NCI-H2227 treated with DMSO at 0.1 percent for 48 hours (cell line): ENCODE measurements at places on chromosomes 16 and 17.

- no peak for DNase-seq
Measured at GRCh38 chr16:88568710-88569613, 1.2 kb upstream of the ZC3H18 start.

- no peak for DNase-seq
Measured at GRCh38 chr17:50556803-50557202, 3.7 kb upstream of the CACNA1G start.

GRCh38 chr17:81390873-81391255, 4.4 kb upstream of the BAHCC1 start:
- DNase-seq = no peak

DNA sequence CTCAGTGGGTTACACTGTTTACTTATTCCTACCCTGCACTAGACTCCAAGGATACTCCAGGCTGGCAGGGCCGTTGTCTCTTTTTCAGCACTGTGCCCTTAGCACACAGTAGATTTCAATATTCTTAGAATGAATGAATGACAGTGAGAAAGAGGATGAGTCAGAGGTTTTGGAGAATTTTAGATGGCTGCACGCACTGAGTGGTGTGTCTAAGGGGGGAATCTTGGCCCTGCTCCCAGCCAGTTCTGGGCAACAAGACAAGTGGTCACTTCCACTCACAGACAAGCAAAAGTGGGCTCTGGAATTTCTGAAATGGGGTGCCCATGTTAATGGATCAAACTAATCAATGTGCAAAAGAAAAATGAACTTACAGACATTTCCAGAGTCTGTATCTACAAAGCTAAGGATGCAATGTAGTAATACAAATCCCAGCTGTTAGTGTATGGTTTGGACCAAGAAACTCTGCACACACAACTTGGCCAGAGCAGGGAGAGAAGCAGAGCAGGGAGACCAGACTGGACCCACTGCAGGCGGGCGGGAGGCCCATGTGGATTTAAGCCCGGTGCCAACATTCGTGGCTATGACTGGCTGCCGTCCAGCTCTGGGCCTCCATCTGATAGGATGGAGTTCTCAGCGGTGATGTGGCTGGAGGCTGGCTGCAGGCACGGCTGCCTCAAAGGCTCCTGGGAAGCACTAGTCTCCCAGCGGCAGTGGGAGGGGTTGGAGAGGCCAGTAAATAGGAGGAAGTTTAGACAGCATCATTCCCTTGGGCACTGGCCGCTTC, 95.6 kb upstream of the CDYL2 start:
- no peak for DNase-seq

DNA sequence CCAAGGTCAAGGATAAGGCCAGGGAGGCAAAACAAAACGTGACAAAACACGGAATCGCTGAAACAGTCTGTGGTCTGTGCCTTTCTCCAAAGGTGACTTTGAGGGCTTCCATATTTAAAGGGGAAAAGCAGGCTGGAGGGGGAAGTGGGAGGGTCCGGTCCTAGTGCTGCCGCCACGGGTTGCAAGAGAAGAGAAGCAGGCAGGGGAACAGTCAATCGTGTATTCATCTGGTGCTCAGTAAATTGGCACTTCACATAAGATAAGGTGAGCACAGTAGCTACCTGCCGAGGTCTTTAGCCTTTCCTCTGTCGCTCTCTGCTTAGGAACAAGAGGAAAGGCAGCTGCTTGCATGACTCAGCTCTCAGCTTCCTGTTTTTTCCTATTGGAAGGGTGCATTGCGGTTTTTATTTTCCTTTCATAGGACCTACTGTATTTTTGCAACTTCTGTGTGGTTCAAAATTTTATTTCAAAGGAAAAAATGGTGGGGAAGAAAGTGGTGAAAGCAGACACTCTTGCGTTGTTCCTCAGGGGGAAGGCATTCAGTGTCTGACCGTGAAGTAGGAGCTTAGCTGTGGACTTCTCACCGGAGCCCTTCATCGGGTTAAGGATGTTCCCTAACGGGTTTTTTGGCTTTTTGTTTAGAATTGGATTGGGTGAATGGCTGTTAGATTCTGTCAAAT, 7.1 kb upstream of the LGALS3BP start:
- DNase-seq = peak; percentile 35

GRCh38 chr16:106623-107324, 28.7 kb downstream of the MPG start:
- DNase-seq = peak; percentile 61

DNA sequence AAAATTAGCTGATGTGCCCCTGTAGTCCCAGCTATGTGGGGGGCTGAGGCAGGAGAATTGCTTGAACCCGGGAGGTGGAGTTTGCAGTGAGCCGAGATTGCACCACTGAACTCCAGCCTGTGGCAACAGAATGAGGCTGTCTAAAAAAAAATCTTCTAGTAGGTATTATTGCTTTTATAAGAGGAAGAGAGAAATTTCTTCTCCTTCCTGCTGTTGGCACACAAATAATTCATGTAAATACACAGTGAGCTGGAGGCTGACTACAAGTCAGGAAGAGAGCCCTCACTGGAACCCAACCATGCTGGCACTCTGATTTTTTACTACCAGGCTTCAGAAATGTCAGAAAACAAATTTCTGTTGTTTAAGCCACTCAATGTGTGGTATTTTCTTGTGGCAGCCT, 6.7 kb downstream of the PRDM7 start:
- DNase-seq = no peak

- DNase-seq = no peak
Measured at GRCh38 chr17:39969375-39969774, 6.6 kb downstream of the GSDMA start.

GRCh38 chr16:20409398-20410120, at the start of gene ACSM5:
TSS of gene ACSM5 (plus strand) at chr16:20409534. CDS start at chr16:20411485, 1,951 bp downstream.
- DNase-seq = no peak

DNA sequence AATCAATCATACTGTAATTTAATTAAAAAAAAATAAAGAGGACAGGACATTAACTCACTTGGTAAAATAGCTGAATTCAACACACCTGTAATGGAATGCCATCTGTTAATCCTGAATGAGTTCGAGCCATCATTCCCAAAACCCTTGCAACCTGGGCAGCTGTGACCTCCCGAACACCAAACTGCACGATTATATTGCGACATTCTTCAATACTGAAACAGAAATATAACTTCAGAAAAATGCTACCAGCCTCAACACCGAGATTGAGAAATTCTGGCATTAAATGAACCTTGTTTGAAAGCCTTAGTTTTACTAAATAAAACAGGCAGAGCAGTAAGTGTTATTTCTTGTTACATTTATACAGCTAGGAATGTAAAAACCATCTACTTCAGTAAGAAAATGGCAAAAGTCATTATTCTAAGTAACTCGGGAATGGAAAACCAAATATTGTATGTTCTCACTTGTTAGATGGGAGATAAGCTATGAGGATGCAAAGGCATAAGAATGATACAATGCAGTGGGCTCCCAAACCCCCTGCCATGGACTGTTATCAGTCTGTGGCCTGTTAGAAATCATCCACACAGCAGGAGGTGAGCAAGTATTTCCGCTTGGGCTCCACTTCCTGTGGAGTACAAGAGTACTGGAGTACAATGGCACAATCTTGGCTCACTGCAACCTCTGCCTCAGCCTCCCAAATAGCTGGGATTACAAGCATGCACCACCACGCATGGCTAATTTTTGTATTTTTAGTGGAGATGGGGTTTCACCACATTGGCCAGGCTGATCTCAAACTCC, 46.5 kb downstream of the CNOT1 start:
- DNase-seq = no peak

DNA sequence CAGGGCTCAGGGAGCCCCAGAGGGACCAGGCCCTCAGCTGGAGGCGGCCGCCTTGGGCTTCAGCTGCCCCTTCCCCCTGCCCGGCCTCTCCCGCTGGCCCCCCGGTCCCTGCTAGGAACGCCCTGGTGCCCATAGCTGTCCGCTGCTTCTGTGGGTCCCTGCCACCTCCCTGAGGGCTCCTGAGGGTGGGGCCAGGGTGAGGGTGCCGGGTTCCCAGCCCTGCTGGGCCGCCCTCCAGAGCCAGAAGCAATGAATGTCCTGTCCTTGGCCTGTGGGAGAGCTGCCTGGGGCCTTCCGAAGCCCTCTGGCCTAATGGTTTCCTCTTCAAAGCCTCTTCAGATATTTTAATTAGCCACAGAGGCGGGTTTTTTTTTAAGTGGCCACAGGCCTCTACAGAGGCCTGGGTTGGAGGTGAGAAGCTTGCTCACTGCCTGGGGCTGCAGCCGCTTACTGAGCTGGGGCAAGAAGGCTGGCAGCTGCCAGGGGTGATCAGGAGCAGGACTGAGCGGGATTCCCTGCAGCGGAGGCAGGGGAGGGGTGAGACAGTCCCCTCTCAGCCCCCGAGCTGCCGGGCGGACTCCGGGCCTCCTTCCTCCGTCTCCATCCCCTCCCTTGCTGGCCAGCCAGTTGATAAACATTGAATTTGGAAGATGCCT, 9.9 kb downstream of the CENPX start:
- peak; percentile 33 for DNase-seq

- DNase-seq = no peak
Measured at GRCh38 chr16:9013508-9013864, 49.8 kb upstream of the USP7 start.

DNA sequence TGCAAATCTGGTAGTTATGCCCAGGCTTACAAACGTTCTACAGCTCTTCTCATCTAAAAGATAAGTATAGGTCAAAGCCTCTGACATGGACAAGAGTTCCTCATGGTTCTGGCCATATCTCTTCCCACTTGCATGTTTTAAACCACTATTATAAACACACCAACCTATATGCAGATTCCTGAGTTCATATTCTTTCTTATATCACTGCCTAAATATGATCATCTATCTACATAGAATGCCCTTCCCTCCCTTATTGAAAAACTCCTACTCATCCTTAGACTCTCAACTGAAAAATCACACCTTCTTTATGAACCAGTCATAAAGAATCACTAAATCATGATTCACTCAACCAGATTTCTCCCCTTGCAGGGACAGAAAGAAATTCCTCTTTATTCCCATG, 128.2 kb downstream of the CEP112 start:
- no peak for DNase-seq
